NCI-H1930 (cell line): ENCODE measurements at places on chromosomes 13 and 19.

DNA sequence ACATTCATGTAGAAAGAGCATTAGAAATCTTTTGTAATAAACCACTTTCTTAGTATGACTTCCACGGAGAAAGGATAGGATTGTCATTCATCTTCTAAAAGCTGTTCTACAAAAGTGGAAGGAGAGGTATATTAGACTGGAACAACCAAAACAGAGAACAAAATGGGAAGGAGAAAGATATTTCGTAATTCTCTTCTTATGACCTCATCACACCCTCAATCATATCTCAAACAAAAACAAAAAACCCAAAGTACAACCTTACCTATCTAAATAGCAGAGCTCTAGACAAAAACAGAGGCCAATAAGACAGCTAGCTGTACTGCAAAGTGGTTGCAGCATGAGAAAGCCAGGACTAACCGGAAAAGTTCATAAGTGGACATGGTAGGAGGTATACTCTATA, 46.3 kb downstream of the DACH1 start:
- no peak for DNase-seq

DNA sequence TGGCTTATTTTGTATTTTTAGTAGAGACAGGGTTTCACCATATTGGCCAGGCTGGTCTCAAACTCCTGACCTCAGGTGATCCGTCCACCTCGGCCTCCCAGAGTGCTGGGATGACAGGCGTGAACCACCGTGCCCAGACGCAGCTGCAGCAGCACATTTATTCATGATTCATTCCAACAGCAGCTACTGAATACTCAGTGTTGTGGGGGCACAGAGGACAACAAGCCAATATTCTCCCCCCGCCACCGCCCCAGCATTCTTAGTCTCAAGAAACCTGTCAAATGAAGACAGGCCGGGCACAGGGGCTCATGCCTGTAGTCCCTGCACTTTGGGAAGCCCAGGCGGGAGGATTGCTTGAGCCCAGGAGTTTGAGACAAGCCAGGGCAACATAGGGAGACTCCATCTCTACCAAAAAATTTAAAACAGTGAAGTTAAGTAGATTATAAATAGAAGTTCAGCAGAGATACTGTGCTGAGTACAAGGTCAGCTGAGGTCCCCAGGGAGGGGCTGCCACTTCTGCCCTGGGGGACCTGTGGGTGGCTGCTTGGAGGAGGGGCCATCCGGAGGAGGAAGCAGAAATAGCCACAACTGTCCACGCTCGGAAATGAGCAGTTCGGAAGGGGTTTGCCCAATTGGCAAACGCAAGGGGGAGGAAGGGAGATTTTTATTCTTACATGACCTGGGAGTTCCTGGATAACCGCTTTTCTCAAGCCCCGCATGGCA, 4.3 kb downstream of the DOT1L start:
- no peak for DNase-seq

GRCh38 chr19:10535613-10536012, 8.1 kb upstream of the ATG4D start:
- DNase-seq = no peak

DNA sequence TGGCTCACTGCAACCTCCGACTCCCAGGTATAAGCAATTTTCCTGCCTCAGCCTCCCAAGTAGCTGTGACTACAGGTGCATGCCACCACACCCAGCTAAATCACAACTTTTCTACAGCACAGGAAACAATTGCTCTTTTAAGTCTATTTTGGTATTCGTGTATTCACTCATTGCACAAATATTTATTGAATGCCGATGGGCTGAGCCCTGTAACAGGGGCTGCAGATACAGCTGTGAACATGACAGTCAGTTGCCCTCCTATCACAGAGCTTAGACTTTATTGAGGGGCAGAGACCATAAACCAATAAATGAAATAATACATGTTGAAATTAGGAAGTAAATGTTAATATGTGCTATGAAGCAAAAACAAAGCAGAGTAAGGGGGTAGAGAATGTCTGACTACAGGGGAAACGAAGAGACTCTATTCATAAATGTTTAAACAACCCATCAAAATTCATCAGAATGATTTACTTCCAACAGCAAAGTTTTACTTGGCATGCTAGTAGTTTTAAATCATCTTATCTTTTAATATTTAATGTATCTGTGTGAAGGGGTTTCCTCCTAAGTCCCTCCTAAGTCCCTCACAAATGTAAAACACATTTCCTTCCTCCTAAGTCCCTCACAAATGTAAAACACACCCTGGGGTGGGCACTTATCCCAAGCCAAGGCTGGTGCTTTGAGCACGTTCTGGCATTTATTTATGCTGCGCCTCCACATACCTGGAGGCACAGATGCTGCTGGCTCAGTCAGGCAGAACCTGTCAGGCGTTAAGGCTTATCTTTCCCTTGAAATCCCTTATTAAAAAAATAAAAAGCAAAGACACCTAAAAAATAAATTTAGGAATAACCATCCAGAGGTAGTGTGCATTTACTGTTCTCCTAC, 140.8 kb downstream of the MIPEP start:
- DNase-seq = no peak

- no peak for DNase-seq
These were observed 426.2 kb downstream of the PCDH9 start for GRCh38 chr13:66803808-66804456.

GRCh38 chr13:106182404-106182803, 353.1 kb downstream of the EFNB2 start:
- no peak for DNase-seq

- DNase-seq = no peak
These were observed 442 bp downstream of the REXO1 start for GRCh38 chr19:1847684-1848398.

GRCh38 chr13:67829641-67830040, 599.5 kb upstream of the PCDH9 start:
- DNase-seq = no peak

GRCh38 chr19:42216653-42217519, 591 bp downstream of the DEDD2 start:
- no peak for DNase-seq

- no peak for DNase-seq
These were observed 116.0 kb upstream of the RNF113B start for GRCh38 chr13:98293103-98293502.

DNA sequence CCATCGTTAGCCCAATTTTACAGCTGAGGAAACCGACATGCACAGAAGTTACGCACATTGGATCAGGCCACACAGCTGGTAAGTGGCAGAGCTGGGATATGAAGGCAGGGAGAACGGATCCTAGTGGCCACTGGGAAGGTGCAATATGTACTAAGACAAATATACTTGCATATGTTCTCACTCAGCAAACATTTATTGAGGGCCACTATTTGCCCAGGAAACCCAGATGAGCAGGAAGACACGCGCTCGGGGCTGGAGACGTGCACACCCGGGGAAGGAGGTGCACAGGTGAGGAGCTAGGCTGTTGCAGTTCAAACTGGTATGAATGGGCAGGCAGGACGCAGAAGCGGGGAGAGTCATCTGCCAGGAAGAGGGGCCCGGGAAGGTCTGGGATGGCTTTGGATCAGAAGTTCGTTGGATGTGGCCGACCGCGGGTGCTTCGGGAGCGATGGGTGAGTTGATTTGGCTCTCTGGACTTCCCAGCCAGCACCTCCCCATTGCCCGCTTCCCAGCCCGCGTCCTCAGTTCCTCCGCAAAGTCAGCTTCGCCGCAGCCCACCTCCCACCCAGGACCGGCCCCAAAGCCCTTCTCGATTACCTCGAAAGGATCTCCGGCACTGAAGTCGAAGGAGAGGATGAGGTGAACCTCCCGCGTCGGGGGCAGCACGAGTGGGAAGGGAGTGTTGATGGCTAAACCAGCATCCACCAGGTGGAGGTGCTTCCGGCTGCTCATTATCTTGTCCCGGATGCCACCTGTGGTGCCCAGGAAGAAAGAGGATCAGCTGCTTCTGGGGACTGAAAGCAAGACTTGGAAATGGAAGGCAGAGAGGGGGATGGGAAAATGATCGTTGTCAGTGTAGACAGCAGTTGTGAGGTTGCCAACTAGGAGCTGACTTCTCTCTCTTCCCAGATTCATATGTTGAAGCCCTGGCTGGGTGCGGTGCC, 17.8 kb upstream of the CABP5 start:
- no peak for DNase-seq

- DNase-seq = no peak
These were observed 3.8 kb upstream of the ZNF626 start for GRCh38 chr19:20664901-20665781.

DNA sequence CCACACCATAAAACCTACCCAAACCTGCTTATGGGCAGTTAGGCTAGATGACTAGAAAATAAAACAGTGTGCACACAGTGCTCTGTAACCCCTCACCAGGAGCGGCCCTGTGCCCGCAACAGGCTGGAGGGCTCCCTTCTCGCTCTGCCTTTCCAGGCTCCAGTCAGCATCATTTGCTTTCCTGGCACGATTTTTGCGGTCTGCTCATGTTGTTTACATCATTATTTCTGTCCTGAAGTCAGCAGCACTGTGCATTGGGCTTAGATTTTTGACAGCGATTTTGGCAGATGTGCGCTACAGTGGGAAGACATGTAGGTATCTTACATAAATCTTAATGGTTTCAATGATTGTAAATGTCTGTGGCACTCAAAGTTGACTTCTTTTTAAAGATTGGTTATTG, 344.0 kb downstream of the MTUS2 start:
- no peak for DNase-seq

GRCh38 chr13:77544355-77544754, 8.8 kb downstream of the SCEL start:
- DNase-seq = no peak

GRCh38 chr19:33805840-33806433, 9.3 kb downstream of the KCTD15 start:
- DNase-seq = no peak

DNA sequence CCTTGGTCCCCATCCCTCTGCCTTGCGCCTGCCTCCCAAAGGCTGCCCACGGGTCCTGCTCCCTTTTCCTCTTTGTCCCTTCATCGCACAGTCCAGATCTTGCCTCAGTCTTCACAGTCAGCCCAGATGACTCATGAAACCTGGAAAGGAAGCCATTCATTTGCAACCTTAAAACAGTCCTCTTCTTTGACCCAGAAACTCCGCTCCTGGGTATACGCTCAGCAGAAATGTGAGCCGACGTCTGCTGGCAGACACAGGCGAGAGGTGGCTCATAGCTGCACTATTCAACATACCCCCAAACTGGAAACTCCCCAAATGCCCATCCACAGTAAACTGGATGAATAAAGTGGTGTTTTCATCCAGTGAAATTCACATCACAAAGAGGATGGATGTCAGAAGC, 13.6 kb upstream of the PEPD start:
- no peak for DNase-seq

GRCh38 chr13:32537580-32538142, 934 bp downstream of the N4BP2L2 start:
- no peak for DNase-seq

DNA sequence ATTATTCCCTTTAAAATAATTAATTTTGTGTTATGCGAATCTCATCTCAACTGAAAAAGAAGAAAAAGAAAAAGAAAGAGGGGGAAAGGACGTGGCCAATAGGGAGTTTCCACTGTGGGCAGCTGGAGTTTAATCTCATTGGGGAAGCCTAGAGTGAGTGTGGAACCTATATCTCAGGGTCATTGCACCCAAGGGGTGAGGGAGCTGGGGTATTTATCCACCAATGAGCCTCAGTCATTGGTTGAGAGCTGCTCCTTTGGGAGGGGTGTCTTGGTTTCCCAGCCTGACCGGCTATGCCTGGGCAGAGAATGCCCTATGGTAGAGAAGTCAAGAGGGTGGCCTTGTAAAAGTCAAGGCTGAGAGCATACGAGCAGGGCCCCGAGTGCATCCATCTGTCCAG, 16.5 kb downstream of the CYP4F22 start:
- DNase-seq = no peak

- DNase-seq = no peak
These were observed 1.3 kb downstream of the ALOX5AP start for GRCh38 chr13:30736461-30737320.

DNA sequence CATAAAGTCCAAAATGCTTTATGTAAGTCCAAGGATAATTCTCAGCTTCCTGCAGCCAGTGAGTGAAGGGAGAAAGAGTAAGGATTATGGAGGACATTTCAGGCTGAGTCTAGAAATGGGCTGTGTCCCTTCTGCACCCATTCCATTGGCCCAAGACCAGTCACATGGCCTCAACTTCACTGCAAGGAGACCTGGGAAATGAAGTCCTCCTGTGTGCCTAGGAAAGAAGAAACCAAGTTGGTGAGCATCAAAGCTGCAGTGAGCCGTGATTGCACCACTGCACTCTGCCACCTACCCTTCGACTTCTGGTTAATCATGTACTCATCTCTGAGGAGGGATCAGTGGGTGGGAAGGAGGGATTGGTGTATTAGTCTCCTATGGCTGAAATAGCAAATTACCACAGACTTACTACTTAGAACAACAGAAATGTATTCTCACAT, 3.6 kb upstream of the CD37 start:
- DNase-seq = no peak

DNA sequence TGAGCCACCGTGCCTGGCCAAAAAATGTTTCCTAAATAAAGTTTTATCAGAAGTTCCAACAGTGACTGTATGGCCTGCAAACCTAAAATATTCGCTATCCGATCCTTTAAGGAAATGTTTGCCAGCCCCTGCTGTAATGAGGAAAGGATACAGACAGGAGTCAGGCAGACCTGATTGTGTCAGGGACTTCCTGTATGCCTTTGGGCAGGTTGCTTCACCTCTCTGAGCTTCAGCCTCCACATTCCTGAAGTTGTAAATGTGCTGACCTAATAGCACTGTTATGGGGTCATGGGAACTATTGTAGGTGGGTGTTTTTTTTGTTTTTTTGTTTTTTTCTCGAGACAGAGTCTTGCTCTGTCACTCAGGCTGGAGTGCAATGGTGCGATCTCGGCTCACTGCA, 6.2 kb downstream of the ABHD8 start:
- no peak for DNase-seq

DNA sequence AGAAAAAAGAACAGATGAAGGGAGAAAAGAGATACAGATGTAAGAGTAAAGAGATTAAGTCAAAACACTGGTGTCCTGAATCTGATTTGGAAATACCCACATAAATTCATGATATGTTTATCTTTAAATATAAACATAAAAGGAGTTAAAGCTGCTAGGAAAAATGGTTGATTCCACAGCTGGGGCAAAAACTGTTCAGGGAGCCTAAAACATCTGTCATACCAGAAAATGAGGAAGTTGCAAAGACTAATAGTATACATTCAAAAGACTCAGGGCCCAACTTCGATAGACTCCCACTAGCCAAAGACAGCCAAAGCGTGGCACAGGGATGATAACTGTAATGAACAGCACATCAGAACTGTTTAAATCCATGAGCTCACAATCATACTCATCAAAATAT, 62.0 kb downstream of the ABCC4 start:
- DNase-seq = no peak

DNA sequence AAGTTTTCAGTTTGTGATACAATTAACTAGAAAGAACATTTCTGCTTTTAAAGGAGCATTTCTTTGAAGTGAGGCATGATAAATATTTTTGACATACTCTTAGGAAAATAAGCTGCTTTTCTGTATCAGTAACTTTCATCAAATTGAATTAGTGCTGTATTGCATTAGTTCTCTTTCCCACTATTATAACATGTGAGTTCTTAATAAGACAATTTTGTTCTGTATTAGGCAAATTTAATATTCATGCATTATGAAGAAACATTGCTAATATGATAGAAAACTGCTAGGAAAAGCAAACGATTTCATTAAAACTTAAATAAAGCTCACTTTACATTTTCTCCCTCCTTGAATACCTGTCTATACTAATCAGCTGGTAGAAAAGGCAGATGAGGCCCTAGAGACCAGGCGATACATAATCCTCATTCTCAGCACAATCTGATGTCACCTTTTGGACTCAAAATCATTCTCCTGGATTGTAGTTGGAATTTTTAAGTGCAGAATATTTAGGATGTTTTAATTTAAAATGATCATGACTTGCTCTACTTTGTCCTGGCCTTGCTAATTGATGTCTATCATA, 1636.8 kb downstream of the PCDH9 start:
- DNase-seq = no peak

- no peak for DNase-seq
These were observed 9.3 kb upstream of the FRY start for GRCh38 chr13:32022311-32022710.
